ENCODE measurements at places on chromosomes 1 and 21. TPM values are rescaled to one million over a fixed set of nuclear protein-coding genes. Genes with fewer than 3 reads are reported as not detected.

DNA sequence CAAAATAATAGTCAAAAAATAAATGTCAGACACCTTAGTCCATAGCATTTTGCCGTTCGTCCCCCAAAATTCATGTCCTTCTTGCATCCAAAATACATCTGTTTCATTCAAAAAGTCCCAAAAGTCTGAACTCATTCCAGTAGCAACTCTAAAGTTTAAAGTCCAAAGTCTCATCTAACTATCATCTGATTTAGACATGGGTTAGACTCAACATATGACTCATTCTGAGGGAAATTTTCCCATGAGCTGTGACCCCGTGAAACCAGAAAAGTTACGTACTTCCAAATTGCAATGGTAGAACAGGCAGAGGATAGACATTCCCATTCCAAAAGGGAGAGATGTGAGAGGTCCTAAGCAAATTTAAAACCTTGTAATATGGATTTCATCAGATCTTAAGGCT is 48.6 kb upstream of the CACHD1 start:
- no peaks in the 10 kb centered on the region for H3K4me1 ChIP-seq
- no peaks in the 10 kb centered on the region for H3K36me3 ChIP-seq
- no peak overlapping the region for H3K4me3 ChIP-seq
- no peaks in the 10 kb centered on the region for H3K27me3 ChIP-seq

- no peaks in the 10 kb centered on the region for H3K27me3 ChIP-seq
- H3K27ac ChIP-seq, result no peak overlapping the region
- no peaks in the 10 kb centered on the region for H3K36me3 ChIP-seq
- H3K4me1 ChIP-seq, result peaks cover 14% of the 10 kb centered on the region
Observed at GRCh38 chr1:205497351-205497750, 7.1 kb upstream of the CDK18 start.

GRCh38 chr1:162003061-162003829 is 20.4 kb downstream of the OLFML2B start:
- no peaks in the 10 kb centered on the region for H3K36me3 ChIP-seq
- no peak for DNase-seq
- no peaks in the 10 kb centered on the region for H3K27me3 ChIP-seq
- H3K4me3 ChIP-seq, result no peak overlapping the region

GRCh38 chr1:42006836-42007235 is 88.1 kb upstream of the HIVEP3 start:
- H3K4me3 ChIP-seq, result no peak overlapping the region
- H3K36me3 ChIP-seq, result no peaks in the 10 kb centered on the region
- DNase-seq, result no peak

DNA sequence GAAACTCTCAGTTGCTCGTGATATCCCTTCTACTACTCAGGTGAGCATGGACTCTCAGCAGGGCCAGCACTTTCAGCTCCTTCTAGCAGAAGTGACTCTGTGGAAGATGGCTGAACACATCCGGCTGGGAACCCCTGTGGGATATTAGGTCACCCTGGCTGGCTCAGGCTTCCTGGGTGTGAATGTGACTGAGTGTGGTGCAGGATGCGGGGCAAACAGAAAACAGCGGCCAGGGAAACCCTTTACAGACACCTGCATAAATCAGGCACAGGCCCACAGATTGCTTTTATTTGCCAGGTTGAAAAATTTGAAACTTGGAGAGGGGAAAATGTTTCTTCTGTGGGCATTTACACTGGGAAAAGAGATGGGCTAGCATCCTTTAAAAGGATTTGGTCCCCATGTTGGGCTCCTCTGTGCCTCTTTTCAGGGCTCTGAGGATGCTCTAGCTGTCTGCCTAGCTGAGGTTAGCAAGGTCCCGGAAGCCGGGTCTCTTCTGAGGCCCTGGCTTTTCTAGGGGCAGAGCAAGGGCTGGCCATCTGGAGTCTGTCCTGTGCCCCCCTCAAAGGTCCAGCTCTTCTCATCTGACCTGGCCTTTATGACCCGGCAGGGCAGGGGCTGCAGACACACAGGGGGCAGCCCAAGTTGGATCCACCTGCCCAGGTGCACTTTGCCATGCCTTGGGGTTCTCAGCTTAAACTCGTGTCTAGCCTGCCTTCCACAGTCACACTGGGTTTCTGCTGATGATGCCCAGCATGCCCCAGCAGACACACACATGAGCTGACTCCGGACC is 243.0 kb downstream of the SIPA1L2 start:
- H3K4me3 ChIP-seq, result no peak overlapping the region
- no peaks in the 10 kb centered on the region for H3K36me3 ChIP-seq
- no peaks in the 10 kb centered on the region for H3K4me1 ChIP-seq
- H3K27me3 ChIP-seq, result peaks cover 5% of the 10 kb centered on the region

DNA sequence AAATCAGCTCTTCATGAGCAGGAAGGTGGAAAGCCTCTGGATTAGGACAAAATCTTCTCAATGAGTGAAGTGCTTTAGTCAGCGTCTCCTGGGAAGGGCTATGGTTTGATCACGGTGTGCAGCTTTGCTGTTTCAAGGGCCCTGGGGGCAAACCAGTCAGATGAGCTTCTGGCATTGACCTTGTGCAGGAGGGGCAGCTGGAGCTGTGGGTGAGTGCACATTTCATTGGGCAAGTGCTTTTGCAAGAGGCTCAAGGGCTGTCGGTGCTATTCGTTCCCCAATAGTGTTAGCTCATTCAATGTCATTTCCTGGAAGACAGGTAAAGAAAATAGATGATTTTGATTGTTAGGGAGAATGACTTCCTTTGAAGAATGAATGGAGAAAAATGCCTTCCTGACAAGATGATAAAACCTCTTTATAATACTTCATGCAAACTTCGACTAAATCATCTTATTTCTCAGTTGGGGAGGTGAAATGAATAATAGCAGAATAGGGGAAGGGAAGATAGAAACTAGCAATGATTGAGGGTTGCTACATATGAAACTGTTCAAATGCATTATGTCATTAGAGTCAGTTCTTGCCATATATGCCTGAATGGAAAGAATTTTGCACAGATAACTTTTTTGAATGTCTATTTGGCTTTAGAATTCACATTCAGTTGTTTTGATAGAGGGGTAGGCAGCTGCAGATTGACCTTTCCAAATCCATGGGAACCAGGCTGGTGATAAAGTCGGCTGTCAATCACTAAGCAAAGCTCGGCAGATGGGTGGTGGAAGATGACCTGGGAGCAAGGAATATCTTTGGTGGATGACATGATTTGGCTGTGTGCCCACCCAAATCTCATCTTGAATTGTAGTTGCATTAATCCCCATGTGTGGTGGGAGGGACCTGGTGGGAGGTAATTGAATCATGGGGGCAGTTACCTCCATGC is 12.9 kb upstream of the DISC1 start:
- no peaks in the 10 kb centered on the region for H3K36me3 ChIP-seq
- no peak overlapping the region for H3K27ac ChIP-seq
- no peak overlapping the region for H3K4me3 ChIP-seq
- no peaks in the 10 kb centered on the region for H3K27me3 ChIP-seq
- no peaks in the 10 kb centered on the region for H3K4me1 ChIP-seq

- H3K4me1 ChIP-seq, result no peaks in the 10 kb centered on the region
- no peaks in the 10 kb centered on the region for H3K36me3 ChIP-seq
- no peak for DNase-seq
- no peak overlapping the region for H3K27ac ChIP-seq
Observed at GRCh38 chr1:9922342-9922741, 12.3 kb upstream of the CTNNBIP1 start.

DNA sequence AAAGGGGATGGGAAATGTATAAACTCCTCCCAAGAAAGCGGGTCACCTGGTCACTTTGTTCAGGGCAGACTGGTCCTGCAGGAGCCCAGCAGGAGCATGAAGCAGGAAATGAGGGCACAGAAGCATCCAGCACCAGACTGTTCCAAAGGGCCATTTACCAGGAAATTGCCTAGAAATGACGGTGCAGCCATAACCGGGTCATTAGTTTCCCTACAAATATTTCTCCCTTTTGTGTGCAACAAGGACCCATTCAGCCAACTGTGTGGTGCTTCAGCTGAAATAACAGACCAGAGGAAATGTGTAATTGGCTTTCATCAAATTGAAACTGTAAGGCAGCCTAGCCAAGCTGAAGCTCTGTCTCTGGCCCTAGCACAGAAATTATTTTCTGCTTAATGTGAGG is 7.6 kb upstream of the CTTNBP2NL start:
- H3K4me1 ChIP-seq, result peaks cover 10% of the 10 kb centered on the region
- H3K27ac ChIP-seq, result no peak overlapping the region
- no peaks in the 10 kb centered on the region for H3K36me3 ChIP-seq
- no peak overlapping the region for H3K4me3 ChIP-seq

The SPRR2F gene
- not detected for total RNA-seq

The PLD5 gene
- total RNA-seq, result not detected

The GPA33 gene
- not detected for total RNA-seq

The STUM gene
- total RNA-seq, result not detected

The ZMYND12 gene
- 1.7 TPM for total RNA-seq

Measured in PC-9 (cell line).